Activated B cell treated with CpG ODN at 0.5 μM for 24 hours (primary cell): ENCODE measurements at places on chromosomes 6 and 20.

DNA sequence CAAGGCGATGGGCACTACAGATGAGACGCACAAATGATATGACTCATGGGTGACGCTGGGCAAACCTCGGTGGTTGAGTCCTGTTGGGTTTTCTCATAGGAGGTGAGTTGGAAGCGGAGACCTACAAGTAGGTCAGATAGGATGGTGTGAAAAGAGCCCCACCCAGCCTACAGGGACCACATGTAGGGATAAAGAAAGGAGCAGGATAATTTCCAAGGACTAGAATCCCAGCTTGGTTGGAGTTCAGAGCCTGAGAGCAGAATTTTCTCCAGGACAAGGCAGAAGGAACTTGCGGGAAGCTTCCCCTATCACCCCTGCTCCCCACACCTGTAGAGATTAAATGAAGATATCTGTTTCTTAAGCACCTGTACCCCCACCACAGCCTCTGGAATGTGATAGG is 489.7 kb upstream of the CDH4 start:
- DNase-seq = no peak

DNA sequence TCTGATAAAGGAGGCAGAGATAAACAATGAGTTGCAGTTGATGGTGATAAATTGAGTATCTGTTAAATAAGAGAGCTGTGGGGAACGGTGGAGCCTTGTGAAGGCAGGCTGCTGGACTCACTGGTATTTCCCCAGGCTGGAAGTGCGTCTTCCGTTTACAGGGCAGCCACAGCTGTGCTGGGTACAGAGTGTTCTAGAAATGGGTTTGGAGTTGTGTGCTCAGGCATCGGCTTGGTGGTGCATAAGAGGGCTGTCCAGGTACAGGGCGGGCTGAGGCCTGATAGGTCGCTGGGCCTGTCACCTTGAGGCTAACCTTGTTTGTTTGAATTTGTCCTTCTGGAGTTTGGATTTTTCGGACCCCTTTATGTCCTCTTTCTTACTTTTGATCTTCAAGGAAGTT is 39.3 kb downstream of the ARID1B start:
- DNase-seq = no peak

DNA sequence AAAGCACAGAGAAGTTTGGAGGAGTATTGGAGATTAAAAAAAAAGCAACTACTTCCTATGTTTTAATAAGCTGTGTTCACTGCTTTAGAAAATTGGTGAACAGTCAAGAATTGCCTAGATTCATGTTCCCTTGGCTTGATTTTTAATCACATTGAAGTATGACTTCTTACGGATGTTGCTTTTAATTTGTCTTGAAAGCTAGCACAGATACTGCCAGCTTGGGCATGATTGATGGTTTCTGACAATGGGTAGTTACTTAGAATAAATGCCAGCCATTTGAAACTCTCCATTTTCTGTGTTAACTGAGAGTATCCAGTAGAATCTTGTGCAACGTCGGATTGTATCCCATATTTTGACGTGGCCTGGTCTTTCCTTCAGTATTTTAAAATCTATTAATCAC is 178.0 kb downstream of the DTNBP1 start:
- no peak for DNase-seq

- DNase-seq = no peak
Observed at GRCh38 chr6:36131511-36132245, 1.4 kb downstream of the MAPK13 start.

GRCh38 chr20:32010101-32010500 is at the start of gene CCM2L:
Gene CCM2L (plus strand): TSS chr20:32010438. CDS start chr20:32010455, 17 bp downstream.
- DNase-seq = no peak

GRCh38 chr6:94548201-94548600 is 1029.1 kb upstream of the MANEA start:
- no peak for DNase-seq

- DNase-seq = no peak
Observed at GRCh38 chr6:15744818-15745402, 82.1 kb upstream of the DTNBP1 start.

GRCh38 chr6:108417027-108417426 is 122.2 kb downstream of the AFG1L start:
- no peak for DNase-seq

GRCh38 chr20:10093087-10093591 is 58.4 kb downstream of the ANKEF1 start:
- no peak for DNase-seq

DNA sequence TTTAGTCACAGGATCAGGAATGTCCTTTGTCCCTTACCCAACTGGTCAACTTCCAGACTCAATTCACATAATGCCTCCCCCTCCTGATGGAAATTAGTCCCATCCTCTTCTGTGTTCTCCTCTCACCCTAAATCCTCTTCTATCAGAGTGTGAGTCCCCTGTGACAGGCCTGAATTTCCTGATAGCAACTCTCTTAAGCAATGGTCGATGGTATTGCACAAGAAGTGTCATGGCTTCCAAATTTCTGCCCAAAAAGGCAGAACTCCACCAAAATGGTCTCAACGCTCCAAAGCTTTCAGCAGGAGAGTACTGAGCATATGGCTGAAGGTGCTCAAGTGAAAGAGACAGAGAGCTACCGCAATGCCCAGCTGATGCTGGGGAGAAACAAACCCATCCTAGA is 2.4 kb downstream of the PREP start:
- DNase-seq = no peak

DNA sequence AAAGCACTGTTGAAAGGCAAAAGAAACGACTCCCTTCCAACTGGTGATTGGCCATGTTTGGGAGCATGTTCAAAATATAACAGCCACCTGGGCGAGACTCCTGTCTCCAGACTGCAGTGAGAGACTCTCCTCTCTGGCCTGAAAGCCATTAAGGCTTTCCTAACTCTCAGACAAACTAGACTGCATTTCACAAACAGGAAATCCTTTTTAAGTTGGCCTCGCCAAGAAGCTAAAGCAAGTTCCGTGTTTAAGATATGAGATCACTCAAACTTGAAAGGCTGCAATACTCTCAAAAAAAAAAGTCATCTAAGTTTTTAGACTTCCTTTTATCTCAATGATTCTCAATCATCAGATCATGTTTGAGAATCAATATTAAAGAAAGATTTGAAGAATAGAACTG is 117.0 kb downstream of the TFAP2A start:
- DNase-seq = no peak

DNA sequence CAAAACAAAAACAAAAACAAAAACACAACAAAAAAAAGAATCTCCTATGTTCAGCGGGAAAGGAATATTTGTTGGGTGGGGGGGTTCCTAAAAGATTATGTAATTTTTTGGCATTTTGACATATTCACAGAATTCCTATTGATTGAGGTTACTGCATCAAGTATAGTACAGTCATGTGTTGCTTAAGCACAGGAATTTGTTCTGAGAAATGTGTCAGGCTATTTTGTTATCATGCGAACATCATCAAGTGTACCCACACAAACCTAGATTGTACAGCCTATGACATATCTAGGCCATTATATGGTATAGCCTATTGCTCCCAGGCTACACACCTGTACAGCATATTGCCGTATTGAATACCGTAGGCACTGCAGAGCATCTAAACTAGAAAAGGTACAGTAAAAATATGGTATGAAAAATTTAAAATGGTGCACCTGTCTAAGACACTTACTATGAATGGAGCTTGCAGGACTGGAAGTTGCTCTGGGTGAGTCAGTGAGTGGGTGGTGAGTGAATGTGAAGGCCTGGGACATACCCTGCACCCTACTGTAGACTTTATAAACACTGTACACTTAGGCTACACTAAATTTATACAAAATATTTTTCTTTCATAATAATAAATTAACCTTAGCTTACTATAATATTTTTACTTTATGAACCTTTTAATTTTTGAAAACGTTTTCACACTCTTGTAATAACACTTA is 110.6 kb downstream of the CDKAL1 start:
- no peak for DNase-seq
